Fibroblast of skin of left biceps (primary cell): ENCODE measurements at places on chromosomes 16 and 17.

DNA sequence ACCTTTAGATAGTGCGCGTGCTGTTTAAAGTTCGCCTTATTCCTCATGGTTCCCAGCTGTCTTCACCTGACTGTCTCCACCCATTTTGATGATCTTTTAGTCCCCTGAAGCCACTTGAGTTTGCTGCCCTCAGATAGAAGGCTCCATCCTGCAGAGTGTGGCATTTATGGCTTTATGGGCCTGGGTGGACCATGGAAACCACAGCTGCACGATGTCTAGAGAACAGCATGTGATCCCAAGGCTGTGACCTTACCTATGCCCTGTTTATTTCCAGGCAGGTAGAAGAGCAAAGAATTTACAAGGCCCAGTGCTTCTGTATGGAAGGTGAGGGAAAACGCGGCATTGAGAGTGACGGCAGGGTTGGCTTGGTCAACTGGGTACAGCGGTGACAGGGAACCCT is 356.9 kb downstream of the SLC39A11 start:
- no peak for DNase-seq

- no peak for DNase-seq
These were observed 32.0 kb downstream of the SLC6A4 start for GRCh38 chr17:30203471-30203981.

DNA sequence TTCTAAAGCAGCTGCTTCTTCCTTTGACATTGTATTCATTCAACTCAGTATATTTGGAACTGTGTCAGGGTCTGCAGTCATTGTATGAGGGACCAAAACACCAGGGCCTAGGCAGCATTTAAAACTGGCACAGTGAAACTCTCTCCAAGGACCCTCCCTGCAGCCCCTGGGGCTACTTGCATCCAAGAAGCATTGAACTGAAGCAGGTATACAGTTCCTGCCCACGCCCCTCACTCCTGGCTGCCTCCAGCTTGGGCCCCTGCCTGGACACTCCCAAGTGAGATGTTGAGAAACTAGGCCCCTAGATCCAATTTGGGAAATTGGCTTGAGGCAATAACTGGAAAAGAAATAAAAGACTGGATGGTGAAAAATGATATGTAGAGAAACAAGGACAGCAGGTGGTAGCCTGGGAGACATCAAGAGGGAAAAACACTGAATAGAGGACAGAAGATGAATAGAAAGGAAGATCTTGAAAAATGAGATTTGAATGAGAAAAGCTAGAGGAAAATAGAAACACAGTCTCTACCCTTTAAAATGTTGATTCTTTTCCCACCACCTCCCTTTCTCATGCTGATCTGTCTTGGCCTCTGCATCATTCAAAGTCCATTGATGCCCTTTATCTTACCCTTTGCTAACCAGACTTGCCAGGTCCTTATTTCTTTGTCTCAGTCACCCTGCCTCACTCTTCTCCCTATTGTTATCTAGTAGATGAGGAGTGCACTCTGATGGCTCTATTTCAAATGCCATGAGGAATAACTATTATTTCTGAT is 368.8 kb upstream of the CDH8 start:
- DNase-seq = no peak

- peak; percentile 61 for DNase-seq
These were observed 191.8 kb downstream of the PRKCA start for GRCh38 chr17:66494023-66494803.

DNA sequence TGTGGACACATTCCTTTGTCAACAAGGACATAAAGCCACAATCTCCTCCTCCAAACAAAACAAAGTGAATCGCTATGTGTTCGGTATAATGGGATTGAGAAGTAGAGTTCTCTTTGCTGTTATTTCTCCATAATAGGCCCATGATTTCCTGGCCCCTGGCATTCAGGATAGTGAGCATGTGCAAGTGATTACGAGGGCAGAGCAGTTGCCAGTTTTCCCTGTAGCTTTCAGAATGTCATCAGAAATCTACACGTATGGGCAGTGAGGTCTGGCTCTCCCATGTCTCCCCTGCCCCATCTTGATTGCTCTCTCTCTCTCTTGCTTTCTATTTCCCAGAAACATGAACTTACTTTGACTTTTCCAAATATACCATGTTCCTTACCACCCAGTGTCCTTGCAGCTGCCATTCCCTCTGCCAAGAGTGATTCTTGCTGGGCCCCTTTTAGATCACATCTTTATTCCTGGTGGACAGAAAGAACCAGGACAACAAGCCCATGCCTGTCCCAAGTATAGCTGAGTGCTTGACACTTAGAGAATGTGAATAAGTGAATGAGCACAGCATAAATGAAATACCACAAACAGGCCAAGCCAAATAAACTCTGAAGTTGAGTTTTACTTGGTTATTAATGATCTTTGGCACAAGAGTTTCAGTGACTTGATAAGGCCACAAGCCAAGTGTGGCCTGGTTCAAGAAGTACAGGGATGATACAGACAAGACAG is 273.1 kb downstream of the CDH13 start:
- no peak for DNase-seq

GRCh38 chr16:84673561-84673960 is 25.2 kb downstream of the KLHL36 start:
- no peak for DNase-seq

GRCh38 chr17:75998327-75998795 is 2.3 kb upstream of the CDK3 start:
- DNase-seq = no peak

- DNase-seq = no peak
These were observed 171.2 kb downstream of the C16orf78 start for GRCh38 chr16:49544828-49545227.

- DNase-seq = no peak
These were observed 3.8 kb upstream of the RPL23 start for GRCh38 chr17:38857271-38857670.

DNA sequence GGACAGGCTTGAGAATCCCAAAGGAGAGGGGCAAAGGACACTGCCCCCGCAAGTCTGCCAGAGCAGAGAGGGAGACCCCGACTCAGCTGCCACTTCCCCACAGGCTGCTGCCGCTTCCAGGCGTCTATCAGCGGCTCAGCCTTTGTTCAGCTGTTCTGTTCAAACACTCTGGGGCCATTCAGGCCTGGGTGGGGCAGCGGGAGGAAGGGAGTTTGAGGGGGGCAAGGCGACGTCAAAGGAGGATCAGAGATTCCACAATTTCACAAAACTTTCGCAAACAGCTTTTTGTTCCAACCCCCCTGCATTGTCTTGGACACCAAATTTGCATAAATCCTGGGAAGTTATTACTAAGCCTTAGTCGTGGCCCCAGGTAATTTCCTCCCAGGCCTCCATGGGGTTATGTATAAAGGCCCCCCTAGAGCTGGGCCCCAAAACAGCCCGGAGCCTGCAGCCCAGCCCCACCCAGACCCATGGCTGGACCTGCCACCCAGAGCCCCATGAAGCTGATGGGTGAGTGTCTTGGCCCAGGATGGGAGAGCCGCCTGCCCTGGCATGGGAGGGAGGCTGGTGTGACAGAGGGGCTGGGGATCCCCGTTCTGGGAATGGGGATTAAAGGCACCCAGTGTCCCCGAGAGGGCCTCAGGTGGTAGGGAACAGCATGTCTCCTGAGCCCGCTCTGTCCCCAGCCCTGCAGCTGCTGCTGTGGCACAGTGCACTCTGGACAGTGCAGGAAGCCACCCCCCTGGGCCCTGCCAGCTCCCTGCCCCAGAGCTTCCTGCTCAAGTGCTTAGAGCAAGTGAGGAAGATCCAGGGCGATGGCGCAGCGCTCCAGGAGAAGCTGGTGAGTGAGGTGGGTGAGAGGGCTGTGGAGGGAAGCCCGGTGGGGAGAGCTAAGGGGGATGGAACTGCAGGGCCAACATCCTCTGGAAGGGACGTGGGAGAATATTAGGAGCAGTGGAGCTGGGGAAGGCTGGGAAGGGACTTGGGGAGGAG is at the start of gene CSF3:
CSF3 (plus strand) TSS at position 436 of the 993 bp plus-strand sequence; CDS start at position 471, 35 bp downstream.
- no peak for DNase-seq

DNA sequence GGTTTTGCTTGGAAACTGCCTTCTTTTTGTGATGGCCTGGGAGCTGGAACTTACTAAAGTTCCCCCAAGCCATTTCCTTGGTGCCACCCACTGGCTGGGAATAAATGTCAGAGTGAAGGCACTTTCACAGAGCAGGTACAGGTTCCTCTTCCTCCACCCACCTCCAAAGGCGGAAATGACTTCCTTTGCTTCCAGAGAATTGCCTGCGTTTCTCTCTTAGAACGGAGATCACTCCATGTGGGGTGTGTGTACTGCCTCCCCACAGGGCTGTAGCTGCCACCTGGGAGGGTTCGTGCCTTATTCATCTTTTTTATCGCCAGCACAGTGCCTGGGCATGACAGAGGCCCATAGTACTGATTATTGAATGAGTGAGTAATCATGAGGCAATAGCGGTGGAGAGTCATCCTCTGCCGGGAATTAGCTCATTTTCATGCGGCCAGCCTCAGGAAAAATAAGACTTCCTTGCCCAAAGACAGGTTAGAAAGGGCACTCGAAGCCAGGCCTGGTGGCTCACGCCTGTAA is 32.2 kb upstream of the HAS3 start:
- DNase-seq = peak; percentile 29

- no peak for DNase-seq
These were observed 6.4 kb downstream of the NGFR start for GRCh38 chr17:49501496-49501895.

GRCh38 chr17:35051579-35052240 is 11.8 kb downstream of the RFFL start:
- peak; percentile 3 for DNase-seq

DNA sequence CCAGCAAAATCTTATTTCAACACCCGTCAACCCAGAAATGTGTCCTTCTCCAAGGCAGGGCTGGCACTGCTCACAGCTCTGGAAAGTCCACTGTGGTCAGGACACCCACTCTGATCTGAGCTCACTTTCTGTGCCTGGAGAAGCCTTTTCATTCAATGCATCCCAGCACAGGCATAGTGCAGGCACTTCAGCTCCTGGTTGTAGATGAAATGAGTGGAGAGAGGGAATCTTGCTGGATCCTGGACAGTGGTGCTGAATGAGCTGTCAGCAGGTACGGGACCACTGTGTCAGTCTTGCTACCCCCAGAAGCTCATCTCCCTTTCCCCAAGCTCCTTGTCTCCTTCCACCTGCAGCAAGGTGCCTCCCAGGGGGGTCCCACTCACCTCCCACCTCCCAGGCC is 86.1 kb upstream of the SALL1 start:
- DNase-seq = no peak

DNA sequence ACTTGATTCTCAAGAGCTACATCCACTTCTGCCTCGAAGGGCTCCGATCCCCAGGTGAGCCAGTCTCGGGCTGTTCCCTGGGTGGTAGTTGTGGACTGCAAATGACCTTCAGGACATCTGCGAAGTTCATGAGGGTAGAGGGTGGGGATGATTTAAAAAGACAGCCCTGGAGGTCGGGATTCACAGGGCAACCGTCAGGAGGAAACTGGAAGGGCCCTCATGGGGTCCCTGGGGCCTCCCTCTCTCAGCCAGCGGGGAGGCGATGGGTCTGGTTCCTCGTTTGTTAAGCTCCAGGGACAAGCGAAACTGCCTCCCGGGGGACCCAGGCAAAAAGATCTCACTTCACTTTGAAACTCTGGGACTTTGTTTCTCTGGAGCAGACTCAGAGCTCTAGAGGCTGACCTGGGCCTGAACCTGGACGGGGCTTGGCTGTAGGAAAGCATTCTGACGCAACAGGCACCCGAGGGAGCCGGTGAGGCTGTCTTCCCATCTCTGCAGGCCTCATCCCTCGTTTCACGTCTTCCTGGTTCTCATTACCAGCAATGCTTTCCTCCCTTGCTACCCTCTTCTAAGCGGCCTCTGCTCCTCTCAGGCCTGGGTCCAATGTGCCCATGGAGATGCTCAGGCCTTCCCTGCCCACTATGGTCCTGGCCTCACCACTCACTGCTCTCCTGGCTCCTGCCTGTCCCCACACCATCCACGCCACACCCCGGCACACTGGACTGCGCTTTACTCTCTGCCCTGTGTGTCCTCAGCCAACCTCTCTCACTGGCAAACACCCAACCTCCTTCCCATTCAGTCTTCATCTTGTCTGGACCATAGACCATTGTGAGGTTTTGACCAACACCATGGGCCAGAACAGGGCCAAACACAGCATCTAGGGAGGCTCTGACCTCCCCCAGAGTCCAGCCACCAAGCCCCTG is 214.2 kb upstream of the TNRC6C start:
- DNase-seq = no peak

DNA sequence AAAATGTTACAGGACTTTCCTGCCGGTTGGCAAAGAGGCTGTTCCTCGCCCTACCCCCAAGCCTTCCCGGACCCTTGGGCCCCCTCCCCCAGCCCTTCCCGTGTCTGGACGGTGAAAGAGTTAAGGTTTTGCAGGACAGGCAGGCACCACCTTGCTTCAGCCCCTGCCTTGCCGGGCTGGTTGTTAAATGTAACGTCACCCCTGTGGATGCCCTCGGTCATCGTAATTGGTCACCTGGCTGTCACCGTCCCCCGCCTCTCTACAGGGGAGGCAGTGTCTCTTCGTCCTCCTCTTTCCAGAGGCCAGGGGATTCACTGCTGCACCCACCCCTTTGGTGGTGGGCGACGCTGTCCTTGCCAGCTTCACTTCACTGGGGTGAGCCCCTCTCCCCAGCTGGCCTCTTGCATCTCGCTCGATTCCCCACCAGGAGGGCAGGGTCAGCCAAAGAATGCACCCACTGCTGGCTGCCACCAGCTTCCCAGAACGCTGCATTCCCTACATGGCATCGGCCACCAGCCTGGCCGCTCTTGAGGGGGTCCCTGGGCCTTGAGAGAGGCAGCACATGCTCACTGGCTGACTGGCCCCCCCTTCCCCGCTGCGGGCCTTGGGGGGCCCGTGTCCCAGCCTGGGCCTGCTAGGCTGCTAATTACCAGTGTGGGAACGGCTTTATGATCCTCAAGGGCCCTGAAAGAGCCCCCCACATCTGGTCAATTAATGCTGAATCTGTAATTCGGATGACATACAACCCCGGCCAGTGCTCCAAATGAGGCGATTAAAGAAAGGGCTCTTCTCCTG is 25.2 kb upstream of the GSE1 start:
- no peak for DNase-seq

GRCh38 chr17:46036491-46036890 is 37.4 kb downstream of the STH start:
- DNase-seq = no peak

- no peak for DNase-seq
These were observed at the start of gene PRSS8 for GRCh38 chr16:31135535-31136286. Gene PRSS8 (minus strand): TSS chr16:31135727. CDS start chr16:31135498, 229 bp downstream.

- no peak for DNase-seq
These were observed 3.7 kb downstream of the C16orf78 start for GRCh38 chr16:49377196-49377755.

DNA sequence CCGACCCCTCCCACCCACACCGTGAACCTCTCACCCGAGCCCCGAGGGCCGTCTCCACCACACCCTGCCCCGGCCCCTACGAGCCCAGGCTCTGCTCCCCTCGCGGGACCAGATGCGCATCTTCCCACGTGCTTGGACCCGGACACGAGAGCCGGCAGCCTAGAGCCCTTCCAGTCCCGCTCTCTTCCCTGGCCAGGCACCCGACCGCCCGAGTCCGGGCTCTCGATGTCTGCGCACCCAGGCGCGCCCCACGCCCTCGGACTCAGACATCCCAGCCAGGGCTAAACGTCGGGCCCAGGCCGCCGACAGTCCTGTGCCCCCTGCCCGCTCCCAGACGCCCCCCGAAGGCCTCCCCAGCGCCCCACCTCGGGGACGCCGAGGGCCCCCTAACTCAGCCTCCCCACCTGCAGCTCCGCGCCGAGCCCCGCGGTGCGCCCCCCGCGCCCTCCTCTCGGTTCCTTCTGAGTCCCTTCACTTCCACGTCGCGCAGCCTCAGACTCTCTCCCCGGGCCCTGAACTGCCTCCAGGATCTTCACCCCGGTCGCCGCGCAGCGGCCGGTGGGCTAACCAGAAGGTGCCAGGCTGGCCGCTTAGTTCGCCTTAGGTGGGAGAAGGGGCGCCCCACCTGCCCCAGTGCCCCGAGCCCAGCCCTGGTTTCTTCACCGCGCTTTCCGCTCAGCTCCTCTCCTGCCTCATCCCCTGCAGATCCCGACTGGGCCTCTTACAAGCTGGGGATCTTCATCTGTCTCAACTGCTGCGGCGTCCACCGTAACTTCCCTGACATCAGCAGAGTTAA is 688 bp downstream of the ADAP2 start:
- DNase-seq = no peak
